ENCODE measurements at places on chromosomes 1 and 21.

GRCh38 chr1:211842518-211842917 lies 12.0 kb upstream of the LPGAT1 start:
- no peak for DNase-seq

DNA sequence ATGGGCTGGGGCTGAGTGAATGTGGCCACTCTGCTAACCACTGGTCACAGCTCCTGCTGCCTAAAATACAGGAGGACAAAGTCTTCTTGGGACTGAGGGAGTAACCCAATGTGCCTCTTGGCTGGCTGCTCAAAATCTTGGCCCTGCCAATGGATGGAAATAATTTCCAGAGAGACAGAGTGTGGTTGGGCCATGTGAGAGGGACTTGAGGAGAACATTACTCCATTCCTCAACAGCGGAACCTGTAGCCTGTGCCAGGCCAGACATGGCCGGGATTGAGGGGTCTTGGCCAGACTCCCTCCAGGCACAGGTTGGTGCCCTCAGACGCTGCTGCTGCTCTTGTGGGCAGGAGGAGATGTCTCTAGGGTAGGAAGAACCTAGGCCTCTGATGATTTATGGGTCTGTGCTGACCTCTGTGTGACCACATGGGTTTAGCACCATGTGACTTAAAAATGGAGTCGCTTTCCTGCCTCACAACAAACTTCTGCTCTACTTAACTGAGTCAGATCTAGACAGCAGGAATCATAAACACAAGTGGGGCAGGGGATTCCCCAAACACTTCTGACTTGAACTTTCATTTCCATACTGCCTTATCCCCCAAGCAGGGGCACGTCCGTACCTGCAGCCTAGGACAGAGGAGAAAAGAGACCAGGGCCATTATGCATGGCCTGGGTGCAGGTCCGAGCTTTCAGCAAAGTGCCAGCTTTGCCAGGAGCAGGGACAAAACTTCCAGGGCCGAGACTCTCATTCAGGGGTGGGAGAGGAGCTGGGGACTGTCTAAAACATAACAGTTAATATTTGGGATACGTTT lies 79.2 kb downstream of the CD34 start:
- no peak for DNase-seq

GRCh38 chr1:14220324-14220723 lies 378.2 kb upstream of the KAZN start:
- DNase-seq = no peak

DNA sequence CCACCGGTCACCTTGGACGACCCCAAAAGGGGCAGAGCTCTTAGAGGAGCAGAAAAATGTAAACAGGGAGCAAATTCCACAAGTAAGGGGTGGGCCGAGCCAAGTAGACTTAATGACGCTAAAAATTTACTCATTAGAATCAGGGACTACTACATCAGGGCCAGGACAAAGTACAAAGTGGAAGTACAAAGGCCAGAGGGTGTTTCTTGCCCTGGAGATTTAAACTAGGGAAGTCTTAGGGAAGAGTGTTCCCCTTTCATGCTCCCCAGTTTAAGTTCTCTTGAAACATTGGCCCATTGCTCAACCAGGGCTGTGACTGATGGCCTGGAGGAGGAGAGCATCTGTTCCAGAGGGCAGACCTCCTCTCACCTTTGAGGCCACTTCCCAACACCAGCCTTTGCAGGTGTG lies 48.6 kb downstream of the BACH1 start:
- DNase-seq = peak; percentile 34

DNA sequence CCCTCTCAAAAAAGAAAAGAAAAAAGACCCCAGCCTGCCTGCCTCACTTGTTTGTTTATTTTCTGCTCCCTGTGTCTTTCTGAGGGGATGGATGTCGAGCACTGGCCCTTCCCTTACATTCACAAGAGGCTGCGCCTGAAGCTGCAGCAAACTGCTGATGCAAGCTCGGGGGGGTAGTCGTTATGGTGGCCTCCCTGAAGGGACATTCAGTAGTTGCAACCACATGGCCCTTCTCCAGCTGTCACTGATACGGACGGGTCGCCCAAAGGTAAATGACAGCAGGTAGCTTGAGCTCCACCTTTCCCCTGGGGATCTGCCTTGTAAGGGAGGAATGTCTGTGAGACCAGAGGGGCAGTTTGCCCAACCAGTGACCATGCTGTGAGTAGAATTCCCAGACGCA lies 17.7 kb downstream of the PLEKHM2 start:
- no peak for DNase-seq

- DNase-seq = no peak
Measured at GRCh38 chr21:45113543-45113942, 39.2 kb downstream of the ADARB1 start.

DNA sequence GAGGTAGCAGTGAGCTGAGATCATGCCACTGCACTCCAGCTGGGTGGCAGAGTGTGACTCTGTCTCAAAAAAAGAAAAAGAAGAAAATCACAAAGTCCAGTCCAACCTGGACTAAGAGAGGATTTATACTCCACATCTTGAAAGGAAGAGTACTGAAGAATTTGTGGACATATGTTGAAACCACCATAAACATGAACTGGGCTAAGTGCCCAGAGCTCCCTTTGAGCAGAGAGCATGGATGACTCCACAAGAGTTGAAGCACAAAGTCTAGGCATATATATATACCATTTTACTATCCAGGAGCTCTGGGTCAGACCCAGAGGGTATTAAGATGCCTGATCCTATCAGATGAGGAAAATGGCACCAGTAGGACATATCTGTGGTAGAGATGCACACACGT lies 86.6 kb downstream of the OMA1 start:
- no peak for DNase-seq

- no peak for DNase-seq
Measured at GRCh38 chr21:43654806-43655489, 4.3 kb downstream of the HSF2BP start.

DNA sequence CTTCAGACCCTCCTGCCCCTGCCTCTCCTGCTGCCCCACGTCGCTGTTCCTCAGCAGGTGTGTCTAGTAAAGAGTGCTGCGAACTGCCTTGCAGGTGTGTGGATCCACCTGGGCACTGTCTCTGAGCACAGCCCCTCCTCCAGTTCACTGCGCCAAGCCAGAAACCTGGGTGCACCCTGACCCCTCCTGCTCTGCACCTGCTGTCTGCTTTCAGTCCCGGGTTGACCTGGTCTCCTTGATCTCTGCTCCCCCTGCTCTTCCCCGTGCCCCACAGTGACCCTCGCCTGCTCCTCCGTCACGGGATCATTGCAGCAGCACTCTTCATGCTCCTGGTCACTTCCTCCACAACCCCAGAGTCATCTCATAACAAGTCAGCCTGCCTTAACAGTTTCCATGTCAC lies 6.5 kb downstream of the A3GALT2 start:
- DNase-seq = no peak

Measured in pons (tissue), 1 donor.